Breast epithelium (tissue), 4 donors: ENCODE measurements at places on chromosomes 1 and 21. TPM values are rescaled to one million over a fixed set of nuclear protein-coding genes. Genes with fewer than 3 reads are reported as not detected.

DNA sequence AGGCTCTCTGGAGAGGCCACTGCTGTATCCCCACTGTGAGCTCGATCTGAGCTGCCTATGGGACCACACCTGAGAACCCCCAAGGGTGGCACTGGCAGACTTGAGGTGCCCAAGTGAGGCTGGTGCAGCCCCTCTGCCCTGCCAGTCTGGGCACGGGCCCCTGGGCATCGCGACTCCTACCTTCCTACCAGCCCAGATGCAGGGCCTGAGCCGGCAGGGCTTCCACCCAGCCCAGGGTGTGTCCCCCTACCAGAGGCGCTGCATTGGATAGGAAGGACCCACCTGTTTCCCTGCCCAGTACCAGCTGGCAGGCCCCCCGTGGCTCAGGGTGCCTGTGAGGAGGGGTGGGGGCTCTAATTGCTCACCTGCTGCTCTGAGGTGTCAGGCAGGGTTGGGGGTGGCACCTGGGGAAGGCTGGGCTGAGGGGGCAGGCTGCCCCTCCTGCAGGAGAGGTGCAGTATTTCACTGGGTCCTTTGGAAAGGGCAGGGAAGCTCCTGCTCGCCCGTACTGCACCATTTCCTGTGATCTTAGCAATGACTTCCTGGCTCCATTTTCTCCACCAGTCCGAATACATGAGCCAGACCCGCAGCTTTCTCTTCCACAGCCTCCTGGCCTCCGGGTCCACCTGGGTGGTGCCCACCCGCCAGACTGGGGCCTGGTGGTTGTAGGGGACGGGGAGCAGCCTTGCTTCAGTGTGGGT is 11.8 kb downstream of the TP73 start:
- no peak for DNase-seq

DNA sequence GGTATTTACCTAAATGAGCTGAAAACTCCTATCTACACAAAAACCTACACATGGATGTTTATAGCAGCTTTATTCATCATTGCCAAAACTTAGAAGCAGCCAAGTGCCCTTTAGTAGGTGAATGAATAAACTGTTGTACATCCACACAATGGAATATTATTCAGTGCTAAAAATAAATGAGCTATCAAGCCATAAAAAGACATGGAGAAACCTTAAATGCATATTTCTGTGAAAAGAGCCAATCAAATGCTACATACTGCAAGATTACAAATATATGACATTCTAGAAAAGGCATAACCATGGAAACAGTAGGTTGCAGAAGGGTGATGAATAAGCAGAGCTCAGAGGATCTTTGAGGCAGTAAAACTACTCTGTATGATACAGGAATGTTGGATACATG is 23.3 kb downstream of the ABCB10 start:
- DNase-seq = no peak

DNA sequence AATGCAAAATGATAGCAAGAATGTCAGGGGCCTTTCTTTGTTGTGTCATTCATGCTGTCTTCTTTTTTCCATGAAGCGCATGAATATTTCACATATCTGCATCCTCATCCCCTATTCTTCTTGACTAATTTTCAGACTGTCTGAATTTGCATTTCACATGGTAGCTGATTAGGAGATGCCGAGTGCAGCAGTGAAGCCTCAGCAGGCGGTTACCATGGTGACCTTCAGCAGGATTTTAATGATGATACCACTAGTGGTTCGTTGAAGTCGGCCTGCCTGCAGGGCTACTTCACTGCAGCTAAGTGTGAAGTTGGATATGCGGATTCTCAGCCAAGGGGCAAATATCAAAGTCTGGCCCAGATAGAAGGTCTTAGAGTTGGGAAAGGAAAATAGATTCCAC is 141.8 kb downstream of the NEK7 start:
- DNase-seq = no peak

- no peak for DNase-seq
These were observed 44.4 kb upstream of the RABGAP1L start for GRCh38 chr1:174114788-174115448.

GRCh38 chr1:101203820-101204540 is 32.8 kb upstream of the S1PR1 start:
- DNase-seq = no peak

DNA sequence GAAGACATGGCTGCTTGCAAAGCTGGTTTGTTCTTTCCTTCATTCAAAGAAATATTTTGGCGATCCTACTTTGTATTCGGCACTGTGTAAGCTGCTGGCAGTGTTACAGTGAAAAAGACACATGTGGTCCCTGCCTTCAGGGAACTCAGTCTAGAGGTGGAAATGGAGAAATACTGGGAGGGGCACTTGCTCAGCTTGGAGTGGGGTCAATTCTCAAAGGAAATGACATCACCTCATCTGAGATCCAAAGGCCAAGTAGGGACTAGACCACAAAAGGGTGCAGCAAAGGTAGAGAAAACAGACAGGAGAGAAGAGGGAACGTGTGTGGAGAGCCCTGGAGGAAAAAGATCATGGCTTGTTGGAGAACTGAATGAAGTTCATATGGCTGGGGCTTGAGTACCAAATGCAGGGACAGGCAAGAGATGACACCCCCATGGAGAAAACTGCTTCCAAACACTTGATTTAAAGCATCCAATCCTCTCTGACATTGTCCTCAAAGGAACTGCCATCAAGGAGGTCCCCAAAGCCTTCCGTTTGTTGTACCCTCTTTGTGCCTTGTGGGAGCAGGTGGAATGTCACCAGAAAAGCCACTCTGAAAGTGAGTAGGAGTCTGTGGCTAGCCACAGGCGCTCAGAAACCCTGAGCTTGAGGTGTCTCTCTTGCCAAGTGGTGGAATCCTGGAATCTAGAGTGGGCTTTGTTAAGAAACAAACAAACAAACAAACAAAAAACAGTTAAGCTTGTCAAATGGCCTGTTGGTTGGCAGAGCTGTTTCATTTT is 48.3 kb upstream of the TDRD10 start:
- DNase-seq = no peak

- DNase-seq = no peak
These were observed 246.3 kb downstream of the FGGY start for GRCh38 chr1:59543211-59543668.

- no peak for DNase-seq
These were observed 963.4 kb upstream of the ADGRL4 start for GRCh38 chr1:79969886-79970285.

PODN gene
- total RNA-seq = 246 TPM

DNA sequence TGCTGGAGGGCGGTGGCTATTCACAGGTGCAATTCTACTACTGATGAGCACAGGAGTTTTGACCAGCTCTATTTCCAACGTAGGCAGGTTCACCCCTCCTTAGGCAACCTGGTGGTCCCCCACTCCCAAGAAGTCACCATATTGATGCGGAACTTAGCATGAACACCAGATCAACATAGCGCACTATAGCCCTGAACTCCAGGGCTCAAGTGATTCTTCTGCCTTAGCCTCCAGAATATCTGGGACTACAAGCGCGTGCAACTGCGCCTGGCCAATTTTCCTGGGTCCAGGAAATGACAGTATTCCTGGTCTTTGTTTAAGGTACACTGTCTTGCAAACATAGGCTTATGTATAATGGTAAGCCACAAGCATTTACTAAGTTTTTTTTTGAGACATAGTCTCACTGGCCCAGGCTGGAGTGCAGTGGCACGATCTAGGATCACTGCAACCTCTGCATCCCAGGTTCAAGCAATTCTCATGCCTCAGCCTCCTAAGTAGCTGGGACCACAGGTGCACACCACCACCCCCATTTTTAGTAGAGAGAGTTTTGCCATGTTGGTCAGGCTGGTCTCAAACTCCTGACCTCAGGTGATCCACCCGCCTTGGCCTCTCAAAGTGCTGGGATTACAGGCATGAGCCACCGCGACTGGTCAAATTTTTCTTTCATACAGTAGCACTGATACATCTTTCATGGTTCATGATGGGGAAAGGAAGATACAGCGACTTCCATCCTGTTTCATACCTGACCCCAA is 12.6 kb downstream of the MCL1 start:
- no peak for DNase-seq

DNA sequence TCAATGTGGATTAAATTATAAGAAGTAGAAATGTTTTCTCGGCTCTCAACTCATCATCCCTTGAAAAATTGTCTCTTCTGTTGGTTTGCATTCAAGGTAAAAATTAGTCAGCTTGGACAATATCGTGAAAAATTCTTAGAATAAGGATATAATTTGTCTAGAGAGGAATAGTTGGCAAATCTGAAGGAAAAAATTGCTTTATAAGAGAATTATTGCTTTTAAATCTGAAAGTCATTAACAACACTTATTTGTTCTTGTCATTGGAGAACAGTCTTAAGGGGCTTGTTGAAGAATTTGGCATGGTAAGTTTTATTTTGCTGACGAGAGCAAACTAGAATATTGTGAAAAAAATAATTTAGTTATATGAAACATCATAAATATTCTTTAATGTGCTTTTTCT is 26.4 kb downstream of the ANGPTL1 start:
- no peak for DNase-seq

DNA sequence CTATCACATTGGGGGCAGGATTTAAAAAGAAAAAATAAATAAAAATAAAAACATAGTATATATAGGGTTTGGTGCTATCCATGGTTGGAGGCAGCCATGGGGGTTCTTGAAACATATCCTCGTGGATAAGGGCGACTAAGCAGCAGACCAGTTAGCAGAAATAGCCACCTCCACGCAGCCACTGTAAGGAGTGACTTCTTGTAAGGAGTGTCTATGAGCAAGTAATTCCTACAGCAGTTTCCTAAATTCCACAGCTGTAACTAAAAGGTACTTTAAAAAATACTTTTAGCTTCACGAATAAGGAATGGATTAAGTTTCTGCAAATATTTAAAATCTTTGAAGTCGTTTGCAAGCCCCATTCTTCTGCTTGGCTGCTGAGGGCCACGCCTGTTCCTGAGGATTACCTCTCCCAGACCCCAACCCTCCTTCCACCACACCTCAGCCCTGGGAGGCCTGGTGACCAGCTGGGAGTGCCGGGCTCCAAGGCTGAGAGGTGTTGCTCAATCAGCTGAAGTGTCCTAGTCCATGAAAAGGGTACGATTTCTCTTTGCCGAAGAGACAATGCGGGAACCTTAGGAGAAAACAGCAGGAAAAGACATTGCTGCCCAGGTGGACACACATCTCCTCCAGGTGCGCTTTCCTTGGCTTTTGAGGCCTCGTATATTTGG is 115.3 kb downstream of the ADSS2 start:
- no peak for DNase-seq

- DNase-seq = no peak
These were observed 7.0 kb upstream of the GREM2 start for GRCh38 chr1:240618946-240619345.

SUMO3 gene
- 64.8 TPM for total RNA-seq

SERBP1 gene
- 218 TPM for total RNA-seq

UMODL1 gene
- total RNA-seq = not detected

PHTF1 gene
- 13.8 TPM for total RNA-seq

DNA sequence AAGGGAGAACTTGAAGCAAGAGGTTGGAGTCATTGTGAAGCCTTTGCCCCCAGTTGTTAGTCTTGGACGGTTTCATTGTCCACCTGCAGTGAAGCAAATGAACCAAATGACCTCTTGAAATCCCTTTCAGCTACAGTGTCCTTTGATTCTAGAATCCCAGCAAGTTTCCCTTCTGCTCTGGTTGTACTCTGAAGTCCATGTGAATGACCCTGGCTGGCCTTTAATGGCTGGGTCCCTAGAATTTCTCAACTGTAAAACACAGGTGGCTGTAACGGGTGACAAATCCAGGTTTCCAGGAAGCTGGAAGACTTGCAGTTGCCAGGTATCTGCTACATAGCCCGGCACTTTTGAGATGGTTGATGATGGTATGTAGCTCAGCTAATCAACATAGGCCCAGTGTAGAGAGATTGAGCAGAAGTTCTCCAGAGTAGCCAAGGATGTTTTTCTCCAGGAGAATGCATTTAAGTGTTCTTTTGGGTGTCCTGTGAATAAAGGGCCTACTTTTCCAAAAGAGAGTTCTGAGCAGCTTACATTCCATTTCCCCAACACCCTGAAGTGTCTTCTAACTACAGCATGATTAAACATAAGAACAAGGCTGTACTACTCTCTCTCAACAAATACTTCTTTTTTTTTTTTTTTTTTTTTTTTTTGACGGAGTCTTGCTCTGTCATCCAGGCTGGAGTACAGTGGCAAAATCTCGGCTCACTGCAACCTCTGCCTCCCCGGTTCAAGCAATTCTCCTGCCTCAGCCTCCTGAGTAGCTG is 17.6 kb upstream of the SLC30A1 start:
- DNase-seq = no peak

TSNAX gene
- 35.6 TPM for total RNA-seq

- no peak for DNase-seq
These were observed 883 bp downstream of the SLC66A1 start for GRCh38 chr1:19312782-19313635.

DNA sequence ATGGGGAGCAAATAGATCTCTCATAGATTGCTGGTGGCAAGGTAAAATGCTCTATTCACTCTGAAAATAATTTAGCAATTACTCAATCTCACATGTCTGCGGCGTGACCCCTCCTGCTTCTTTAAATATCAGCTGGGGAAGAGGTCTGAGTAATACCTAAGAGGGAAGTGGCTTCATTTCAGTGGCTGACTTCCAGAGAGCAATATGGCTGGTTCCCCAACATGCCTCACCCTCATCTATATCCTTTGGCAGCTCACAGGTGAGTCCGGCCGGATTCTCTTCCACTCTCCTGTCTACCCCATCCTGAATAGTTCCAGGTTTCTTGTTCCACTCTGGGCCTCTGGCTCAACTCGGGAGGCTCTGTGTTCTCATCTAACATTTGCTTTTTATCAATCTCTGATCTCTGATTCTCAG is at the start of gene SLAMF7:
TSS of gene SLAMF7 (plus strand) at position 150 of the 414 bp plus-strand sequence. CDS start at position 205, 55 bp downstream.
- no peak for DNase-seq

DNA sequence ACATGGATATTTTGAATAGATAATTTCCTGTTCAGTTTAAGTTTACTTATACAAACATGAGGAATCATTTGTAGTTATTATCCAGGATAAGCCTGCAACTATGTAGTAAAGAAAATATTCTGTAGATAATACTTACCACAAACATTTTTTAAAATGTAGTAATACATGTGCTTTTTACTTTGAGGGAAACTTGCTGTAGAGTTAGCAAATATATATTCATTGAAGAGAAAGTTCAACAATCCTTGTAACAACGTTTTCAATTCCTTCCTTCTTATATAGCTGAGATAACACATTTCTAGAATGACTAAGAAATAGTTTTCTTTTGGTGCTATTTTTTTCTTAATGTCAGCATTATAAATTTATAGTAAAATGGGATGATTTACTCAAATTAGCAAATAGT is 664.6 kb upstream of the ADAMTS5 start:
- DNase-seq = no peak

DNA sequence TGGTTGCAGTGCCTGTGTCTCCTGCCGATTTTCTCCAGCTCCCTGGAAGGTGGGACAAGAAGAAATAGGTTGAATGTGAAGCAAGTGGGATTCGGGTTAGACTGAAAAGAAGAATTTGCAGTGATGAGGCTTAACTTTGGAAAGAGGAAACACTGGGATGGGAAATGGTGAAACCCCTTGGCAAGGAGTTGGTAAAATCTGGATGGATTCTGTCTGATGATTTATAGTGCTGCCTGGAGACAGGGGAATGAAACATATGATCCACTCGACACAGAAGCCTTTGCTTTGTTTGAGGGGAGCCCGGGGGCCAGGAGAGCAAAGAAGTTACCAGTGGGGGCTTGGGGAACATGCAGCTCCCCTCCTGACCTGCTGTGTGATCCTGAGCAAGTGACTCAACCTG is 67.2 kb downstream of the UBIAD1 start:
- DNase-seq = no peak

MIXL1 gene
- not detected for total RNA-seq

OR6P1 gene
- total RNA-seq = not detected
